Activated CD4-positive, alpha-beta memory T cell treated with anti-CD3 and anti-CD28 coated beads, Interleukin-2, amount 10 ng/mL, durations not matched to agents 7 days and 5 days (primary cell): ENCODE measurements at places on chromosomes 1 and 21. TPM values are rescaled to one million over a fixed set of nuclear protein-coding genes. Genes with fewer than 3 reads are reported as not detected.

DNA sequence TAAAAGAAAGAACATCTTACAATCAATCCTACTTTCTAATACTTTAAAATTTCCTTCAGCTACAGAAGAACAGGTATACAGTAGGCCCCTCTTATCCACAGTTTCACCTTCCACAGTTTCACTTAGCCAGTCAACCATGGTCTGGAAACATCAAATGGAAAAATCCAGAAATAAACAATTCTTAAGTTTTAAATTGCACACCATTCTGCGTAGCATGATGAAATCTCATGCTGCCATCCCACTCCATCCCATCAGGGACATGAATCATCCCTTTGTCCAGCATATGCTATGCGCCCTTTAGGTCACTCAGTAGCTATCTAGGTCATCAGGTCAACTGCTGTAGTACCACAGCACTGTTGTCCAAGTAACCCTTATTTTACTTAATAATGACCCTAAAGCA lies 67.7 kb downstream of the HSF2BP start:
- no peak for DNase-seq

RYR2 gene
- 0.08 TPM for total RNA-seq

GRCh38 chr21:38852278-38852677 lies 46.5 kb downstream of the ETS2 start:
- DNase-seq = no peak

DNA sequence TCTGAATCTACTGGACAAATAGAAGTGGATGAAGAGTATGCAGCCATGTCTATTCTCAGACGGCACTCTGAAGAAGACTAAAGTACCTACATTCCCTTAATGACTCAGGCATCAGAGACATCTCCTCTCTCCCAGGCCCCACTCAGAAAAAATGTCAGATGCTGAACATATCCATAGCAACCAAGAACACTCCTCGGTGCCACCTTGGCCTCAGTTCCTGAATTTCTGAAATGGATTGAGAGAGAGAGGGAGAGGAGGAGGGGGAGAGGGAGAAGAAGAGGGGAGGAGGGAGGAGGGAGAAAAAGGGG lies 16.0 kb upstream of the OVAAL start:
- no peak for DNase-seq

DNA sequence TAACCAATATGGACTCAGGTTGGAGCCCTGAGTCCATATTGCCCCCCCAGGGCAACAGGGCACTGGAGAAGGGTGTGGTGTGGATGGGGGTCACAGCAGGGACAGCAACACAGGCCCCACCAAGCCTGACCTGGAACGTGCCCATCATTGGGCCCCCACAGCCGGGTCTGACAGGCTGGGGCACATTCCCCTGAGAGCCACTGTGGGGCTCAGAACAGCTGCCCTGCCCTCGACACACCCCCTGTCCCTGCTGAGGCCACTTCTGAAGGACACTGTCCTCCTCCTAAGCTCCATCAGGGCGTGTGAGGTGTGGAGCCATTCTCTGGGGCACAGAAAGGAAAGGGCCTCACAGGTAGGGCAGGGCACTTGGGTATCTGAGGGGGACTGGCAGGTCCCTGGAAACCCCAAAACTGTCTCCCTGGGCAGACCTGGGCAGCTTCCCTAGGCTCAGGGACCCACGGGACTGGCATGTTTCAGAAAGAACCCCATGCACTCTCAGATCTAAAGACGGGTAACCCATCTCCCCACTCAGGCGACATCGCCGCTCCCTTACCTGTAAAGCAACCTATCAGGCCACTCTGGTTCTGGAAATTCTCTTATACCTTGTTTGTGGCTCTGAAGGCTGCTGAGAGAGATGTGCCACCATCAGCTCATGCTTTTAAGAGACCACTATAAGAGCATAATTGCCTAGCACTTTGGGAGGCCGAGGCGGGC lies 95.5 kb downstream of the DMRTB1 start:
- no peak for DNase-seq

- DNase-seq = no peak
Observed at GRCh38 chr1:225694151-225694603, 41.3 kb upstream of the ENAH start.

GRCh38 chr1:244137725-244138124 lies 86.6 kb downstream of the ZBTB18 start:
- no peak for DNase-seq

- DNase-seq = no peak
Observed at GRCh38 chr1:177959811-177960515, 9.9 kb downstream of the SEC16B start.

CRNN gene
- not detected for total RNA-seq
